ENCODE measurements at places on chromosomes 3 and 15. TPM values are rescaled to one million over a fixed set of nuclear protein-coding genes. Genes with fewer than 3 reads are reported as not detected.

Gene IGSF11
- 0.56 TPM for total RNA-seq

Gene GOLGA8Q
- not detected for total RNA-seq

Gene KIF7
- total RNA-seq: 1.7 TPM

DNA sequence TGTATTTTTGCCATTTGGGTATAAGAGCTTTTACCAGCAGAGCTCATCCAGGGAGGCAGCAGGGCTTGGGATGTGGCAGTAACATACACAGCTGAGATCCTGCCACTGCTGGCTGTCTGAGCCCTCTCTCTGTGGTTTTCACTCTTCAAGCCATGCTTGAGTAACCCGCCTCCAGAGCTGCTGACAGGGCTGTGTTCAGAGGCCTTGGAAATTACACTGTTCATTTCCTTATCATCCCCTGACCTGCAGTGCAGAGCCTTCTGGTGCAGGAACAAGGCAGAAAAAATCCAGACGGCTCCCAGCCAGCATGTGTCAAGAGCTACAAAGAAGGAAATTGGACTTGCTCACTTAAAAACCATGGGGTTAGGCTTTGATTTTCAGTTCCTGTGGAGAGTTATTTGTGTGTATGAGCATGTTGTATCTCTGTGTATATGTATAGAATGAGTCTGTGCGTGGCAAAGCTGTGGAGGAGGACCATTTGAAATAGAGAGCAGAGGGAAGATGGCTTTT is 47.0 kb downstream of the ZNF609 start:
- peak; percentile 56 for DNase-seq

DNA sequence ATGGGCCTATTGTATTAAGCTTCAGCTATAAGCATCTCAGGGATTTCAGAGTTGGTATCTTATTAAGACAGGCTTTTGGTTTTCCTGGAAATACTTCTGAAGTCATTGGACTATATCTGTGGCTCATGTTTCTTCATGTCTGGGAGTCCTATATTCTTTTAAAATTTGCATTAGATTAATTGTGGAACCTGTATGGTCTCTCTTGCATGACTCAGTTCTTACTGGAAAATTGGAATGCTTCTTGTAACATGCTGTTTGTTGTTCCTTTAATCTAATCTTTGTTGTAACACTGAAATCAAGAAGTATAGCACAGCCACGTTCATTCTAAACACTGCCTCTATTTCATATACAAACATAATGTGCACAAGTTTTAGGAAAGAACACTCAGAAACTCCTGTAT is 208.1 kb downstream of the RBMS3 start:
- DNase-seq: no peak

GRCh38 chr3:111610189-111610588 is 15.0 kb upstream of the ZBED2 start:
- no peak for DNase-seq

- DNase-seq: no peak
Observed at GRCh38 chr15:71391421-71392088, 276.3 kb downstream of the THSD4 start.

DNA sequence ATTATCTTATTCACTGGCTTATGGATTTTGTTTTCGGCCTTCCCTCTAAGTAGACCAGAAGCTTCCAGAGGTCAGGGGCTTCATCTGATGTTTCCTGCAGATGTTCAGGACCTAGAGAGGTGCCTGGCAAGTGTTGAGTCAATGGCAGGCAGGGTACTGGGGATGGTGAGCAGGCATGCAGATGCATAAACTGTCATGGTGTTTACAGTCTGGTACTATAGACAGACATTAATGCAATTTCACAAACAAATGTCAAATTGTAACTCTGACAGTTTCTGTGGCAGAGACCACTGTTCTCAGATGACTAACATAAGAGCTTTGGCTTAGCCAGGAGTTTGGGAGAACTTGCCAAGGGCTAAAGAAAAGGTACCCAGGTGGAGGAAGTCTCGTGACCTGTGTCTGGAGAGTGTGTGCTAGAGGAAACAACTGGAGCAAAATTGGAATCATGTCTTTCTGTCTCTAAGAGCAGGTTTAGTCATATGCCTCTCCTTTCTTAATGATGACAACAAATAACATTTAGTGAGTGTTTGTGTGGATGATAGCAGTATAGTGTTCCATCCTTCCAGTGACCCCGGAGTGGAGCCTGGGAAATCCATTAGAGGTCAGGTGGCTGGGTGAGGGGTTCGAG is 53.7 kb upstream of the TRAK1 start:
- no peak for DNase-seq

DNA sequence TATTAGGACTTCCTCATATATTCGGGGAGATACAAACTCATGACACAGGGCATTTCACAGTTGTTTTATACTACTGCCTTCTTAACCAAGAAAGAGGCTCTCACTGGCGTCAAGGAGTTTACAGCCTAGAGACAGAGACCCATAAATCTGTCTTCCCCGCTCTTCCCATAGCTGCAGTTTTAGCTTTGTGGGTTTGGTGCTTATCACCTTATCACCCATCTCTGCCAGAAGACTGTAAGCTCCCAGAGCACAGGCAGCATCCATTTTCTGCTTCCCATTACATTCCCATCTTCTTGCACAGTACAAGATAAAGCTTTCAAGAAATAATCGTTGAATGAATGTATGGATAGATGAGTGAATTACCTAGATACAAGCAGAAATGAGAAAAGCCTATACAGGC is 144.3 kb downstream of the TNIK start:
- no peak for DNase-seq

DNA sequence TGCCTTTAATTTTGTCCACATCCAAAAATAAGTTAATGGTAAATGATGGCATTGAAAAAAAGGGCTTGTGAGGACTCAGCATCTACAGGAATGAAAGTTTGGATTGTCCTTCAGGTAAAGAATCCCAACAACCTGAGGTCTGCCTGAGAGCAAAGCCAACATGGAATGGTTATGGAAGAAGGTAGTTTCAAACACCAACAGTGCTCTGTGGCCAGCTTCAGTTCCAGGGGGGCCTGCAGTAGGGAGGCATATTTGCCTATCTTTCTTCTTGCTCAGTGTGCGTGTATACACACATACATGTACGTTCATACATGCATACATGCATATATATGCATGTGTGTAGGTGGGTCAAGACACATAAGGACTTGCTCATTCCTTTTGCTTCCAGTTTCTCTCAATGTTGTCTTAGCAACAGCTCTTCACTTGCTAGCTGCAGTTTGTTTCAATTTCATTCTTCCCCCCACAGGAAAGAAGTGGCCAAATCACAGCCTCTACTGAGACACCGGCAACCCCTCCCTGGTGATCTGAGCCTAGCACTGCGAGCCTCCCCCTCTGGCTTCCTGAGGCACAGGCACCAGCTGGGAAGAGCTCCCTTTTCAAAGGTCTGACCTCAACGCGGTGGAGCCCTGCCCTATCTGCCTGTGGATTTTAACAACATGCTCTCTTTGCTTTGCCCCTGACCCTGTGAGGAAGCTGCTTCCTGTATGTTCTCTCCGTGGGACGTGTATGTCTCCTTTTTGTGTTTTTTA is 146.2 kb downstream of the KLF13 start:
- no peak for DNase-seq

All from Calu3 (cell line).